ENCODE measurements at places on chromosomes 3 and 15.

GRCh38 chr3:94673876-94674275 lies 611.0 kb downstream of the NSUN3 start:
- DNase-seq = no peak

DNA sequence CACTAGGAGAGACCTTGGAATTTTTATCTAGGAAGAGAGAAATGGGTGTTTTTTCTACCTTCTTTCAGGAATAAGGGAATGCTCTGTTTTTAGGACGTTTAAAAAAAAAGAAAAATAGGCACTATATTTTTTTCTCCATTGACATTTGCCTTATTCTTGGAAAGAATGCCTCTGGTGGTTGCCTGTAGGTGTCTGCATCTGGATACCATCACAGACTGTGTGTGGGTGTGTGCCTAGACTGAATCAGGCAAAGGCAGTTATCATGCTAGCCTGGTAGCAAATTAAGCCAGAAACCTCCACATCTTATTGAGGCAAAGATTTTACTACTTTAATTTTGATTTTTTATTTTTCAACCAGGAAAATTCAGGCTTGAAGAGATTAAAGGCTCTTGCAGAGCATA lies 513.6 kb upstream of the KCNMB2 start:
- no peak for DNase-seq

- DNase-seq = no peak
These were observed 102.7 kb upstream of the AGBL1 start for GRCh38 chr15:85976986-85977385.

DNA sequence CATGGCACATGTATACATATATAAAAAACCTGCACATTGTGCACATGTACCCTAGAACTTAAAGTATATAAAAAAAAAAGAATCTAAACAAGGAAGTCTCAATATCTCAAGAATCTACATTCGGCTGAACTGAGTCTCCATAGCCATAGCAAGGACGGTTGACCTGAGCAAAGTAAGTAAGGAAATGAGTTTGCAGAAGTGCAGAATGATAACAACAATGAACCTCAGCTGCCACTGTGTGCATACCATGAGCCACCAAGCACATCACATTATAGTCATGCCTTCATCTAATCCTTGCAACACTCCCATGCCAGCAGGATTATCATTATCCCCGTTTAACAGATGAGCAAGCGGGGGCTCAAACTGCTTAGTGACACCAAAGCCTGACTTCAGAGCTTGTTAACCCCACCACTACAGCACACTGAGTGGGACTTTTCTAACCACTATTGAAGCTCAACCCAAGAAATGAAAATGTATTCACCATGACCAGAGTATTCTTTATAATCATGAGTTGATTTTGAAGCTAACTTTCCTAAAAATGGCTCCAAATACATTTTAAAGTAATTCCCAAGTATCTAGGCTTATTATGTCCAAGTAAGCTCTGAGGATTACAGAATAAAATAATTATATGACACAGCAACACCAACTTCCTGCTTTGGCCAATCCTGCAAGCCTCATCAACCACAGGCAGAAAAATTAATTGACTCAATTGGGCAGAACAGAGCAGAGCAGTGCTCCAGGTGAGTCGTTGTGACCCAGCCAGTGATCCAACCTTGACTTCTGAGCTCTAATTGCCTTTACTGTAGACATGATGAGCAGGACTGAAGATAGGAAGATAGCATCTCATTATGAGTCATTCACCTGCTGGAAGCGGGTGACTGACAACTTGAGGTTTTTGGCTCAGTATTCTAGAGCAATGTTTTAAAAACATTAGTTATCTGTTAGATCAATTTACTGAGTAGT lies 47.3 kb upstream of the IL12A start:
- no peak for DNase-seq

DNA sequence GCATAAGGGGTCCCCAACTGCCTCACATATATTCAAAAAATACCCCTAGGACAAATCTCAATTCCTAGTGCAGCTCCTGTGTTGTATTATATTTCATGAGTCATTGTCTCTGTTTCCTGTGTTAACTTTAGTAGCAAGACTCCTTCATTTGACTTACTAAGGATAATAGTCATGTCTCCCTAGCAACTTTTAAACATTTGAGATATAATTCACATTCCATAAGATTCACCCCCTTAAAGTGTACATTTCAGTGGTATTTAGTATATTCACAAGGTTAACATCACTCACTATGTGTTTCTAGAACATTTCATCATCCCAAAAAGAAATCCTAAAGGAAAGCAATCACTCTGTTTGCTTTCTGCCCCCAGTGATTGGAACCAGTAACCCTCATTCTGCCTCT lies 121.3 kb upstream of the WNT7A start:
- DNase-seq = no peak

GRCh38 chr3:197549261-197549885 lies 6.4 kb downstream of the BDH1 start:
- no peak for DNase-seq

GRCh38 chr3:127730666-127731295 lies 58.0 kb downstream of the ABTB1 start:
- DNase-seq = no peak

GRCh38 chr15:55283379-55284147 lies 6.0 kb downstream of the RAB27A start:
- DNase-seq = no peak

DNA sequence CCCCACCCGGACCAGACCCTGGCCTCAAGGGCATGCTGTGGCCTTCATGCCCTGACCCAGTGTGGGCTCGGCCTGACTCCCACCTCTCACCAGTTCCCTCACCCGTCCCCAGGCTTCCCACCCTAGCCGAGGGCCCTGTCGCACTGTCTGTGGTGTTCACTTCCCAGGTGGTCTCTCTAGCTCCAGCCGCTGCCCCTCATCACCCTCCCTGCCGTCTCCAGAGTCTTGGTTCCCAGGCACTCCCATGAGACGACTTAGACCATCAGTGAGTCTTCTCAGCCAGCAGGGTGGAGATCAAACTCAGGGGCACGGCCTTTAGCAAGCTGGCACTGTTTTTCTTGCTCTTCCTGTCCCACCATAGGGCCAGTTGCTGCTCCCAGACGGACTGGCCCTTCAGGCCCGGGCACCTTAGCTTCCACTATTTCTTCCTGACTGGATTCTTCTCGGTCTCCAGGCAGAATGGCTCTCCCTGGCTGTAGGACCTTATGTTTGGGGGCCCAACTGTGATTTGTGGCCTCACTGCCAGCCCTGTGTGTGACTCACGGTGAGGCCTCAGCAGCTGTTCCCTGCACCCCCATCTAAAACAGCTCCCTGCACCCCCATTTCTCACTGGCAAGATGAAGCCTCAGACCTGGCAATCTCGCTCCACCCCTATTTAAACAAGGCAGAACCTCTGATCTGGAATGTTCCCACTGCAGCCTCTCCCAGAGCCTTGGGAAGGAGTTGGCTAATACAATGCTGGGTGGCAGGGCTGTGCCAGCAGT lies 9.4 kb upstream of the PCSK6 start:
- DNase-seq = no peak

DNA sequence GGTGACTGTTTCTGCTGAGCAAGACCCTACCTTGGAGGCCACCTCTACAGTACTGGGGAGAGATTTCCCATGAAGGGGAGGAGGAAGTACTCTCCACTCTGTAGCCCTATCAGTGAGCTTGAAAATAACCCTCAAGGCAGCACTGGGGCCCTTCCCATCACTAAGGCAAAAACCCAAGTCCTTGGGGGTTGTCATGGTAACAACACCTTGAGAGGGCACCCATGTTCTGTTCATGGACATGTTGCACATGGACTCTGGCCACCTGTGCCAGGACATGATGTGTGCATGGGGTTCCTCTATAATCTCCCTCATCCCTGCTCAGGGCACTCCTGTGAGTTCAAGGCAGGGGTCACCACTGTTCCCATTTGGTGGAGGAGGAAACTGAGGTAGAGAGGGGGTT lies 10.9 kb upstream of the CDC25A start:
- DNase-seq = no peak

GRCh38 chr3:160009525-160009924 lies 20.9 kb downstream of the IL12A start:
- DNase-seq = no peak

GRCh38 chr3:186254676-186255650 lies 107.1 kb downstream of the DGKG start:
- DNase-seq = no peak

DNA sequence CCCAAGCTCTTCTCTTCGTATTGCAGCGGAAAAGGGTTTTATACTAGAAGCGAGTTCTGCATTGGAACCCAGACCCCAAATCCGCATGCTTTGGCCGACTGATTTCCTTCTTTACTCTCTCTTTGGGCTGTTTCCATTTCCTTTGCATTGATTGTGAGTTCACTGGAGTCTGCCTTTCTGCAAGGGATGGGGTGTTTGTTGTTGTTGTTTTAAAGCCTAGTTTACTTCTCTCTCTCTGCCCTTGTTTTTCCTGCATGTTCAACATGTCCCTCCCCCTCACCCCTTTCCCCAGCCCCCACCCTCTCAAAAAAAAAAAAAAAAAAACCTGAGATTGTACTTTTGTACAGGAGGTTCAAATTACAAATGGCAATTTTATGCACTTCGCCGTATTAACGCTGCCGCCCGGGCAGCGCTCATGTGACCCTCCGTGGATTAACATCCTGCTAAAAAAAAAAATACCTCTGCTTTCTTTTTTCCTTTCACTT lies 2.2 kb downstream of the NR2F2 start:
- DNase-seq = no peak

GRCh38 chr15:72288796-72289596 lies 16.6 kb upstream of the PARP6 start:
- DNase-seq = no peak

DNA sequence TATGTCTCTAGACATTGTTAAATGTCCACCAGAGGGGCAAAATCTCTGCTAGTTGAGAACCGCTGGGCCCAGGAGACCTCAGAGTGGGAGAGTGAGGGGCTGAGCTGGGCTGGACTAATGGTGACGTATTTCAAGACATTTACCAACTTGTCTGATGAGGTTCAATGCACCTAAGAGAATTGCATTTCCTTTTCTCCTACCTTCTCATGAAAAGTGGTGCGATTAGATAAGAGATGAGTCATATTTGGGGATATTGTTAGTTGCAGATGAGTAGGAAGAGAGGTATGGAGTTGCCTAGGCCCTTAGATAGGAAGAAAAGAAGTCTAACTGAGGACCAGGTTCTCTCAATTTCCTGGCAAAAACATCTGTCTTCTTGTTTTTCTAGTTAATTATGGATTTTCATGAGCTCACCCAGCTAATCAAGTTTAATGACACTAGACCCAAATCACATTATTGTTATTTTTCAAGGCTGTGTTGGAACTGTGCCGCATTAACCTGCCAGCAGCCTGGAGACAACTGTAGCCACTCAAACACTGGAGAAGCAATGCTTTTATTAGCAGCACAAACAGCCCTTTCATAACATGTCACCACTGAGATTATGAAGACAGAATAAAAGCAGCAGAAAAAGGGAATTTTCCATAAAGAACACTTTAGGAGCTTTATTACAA lies 144.2 kb downstream of the PDCD6IP start:
- DNase-seq = no peak

GRCh38 chr3:146178006-146178689 lies 17.2 kb upstream of the PLOD2 start:
- no peak for DNase-seq

- DNase-seq = no peak
These were observed 257.4 kb upstream of the IL12A start for GRCh38 chr3:159731254-159731653.

DNA sequence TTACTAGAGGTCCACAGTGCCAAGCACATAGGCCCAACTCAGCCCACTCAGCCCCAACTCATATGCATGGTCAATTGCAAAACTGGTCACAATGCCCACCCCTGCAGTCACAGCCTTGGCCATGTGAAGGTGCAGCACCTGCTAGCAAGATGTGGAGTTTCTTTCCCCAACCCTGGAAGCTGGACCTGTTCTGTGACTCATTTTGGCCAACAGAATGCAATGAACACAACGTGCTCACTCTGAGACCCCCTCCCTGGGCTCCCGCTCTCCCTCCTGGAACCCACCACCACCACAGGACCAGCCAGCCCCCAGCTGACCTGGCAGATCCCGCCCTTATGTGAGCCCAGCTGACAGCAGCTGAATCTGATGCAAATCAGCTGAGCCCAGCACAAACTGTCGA lies 34.4 kb downstream of the ALDH1L1 start:
- no peak for DNase-seq

GRCh38 chr15:62618432-62618831 lies 424.1 kb upstream of the TPM1 start:
- DNase-seq = no peak

- peak; percentile 85 for DNase-seq
These were observed 1.2 kb downstream of the RGMA start for GRCh38 chr15:93087825-93088199.
